ENCODE measurements at places on chromosomes 1 and 21.

DNA sequence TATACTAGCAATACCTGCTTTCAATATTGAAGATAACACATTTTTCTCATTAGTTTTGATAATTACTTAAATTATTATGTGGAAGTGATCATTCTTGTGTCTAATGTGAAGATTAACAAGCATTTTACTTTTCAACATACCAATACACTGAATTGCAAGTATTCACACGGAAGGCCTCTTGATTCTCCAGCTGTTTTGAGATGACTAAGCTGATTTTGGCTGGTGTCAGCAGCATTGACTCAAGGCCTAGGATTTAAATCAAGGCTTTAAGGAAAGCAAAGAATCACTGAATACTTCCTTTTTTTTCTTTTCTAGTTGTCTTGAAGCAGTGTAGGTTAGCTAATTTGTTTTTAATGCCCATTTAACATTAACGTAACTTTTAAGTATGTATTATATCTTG lies 373.7 kb downstream of the SRGAP2C start:
- DNase-seq = no peak

DNA sequence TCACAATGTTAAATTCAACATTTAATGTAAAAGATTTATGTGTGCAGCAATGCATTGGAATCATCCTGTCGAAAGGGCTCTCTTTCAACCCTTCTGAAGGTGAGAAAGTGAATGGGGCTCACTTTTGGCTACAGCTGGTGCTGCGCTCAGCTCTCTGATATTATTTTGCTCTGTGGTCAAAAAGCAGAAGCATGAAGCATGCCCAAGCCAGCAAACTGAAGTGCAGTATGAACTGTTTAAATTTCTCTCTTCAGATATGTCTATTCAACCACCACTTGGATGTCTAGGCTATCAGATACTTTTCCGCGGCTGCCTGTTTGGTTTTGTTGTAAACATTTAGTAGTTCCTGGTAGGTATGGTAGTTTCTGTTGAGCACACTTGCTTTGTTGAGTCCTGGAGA lies 216.9 kb upstream of the TMPRSS15 start:
- no peak for DNase-seq

DNA sequence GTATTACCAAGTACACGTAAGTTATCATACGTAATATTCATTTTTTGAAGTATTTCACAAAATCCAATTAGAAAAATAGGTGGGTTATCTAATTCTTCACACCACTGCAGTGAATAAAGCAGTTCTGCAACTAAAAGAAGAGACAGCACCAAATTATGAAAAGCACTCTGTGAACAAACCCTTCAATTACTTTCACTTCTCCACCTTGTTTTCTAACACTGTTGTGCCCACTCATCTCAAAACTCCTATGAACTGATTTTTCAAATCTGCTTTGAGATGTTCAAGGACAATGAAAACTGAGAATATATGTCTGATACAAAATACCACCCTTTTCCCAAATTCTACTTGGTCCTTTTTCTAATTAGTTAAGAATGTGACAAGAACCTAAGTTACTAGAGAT lies 39.4 kb downstream of the LTN1 start:
- DNase-seq = no peak

GRCh38 chr1:209871006-209871405 lies 43.2 kb downstream of the UTP25 start:
- DNase-seq = no peak

GRCh38 chr1:201113451-201114244 lies 1.4 kb upstream of the CACNA1S start:
- no peak for DNase-seq

- DNase-seq = no peak
Measured at GRCh38 chr1:190511554-190511953, 33.9 kb upstream of the BRINP3 start.

- peak; percentile 34 for DNase-seq
Measured at GRCh38 chr1:176073524-176074157, 133.4 kb downstream of the COP1 start.

- no peak for DNase-seq
Measured at GRCh38 chr1:33165809-33166208, 16.0 kb downstream of the TRIM62 start.

DNA sequence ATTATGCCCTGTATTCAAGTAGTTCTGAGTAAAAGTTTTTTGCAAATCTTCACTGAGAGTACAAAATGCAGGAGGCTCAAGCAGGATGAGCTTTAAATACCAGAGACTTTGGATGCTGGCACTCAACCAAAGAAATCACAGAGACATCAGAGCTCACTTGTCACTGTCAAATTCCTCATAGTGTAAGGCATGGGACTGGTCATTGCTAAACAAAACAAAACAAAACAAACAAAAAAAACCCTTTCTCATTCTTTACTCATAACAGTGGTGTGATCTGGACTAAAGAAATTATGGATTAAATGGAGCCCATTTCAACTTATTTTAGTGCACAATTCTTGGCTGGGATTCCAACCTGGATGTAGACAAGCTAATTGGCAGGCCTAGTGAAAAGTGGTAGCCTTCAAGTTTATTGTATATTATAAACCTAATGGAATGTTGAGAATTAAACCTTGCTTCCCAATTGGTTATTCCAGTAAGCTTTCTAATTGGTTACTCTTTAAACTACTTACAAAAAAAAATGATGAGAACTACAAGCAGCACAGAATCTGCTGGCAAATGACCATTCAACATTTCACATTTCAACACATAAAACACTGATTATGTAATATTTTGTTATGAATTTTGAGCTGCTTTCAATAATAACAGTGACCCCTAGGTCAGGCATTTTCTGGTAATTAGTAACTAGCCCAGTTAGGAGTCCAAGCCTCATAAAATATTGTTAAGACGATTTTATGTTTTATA lies 30.6 kb upstream of the NEK7 start:
- no peak for DNase-seq

- DNase-seq = no peak
Measured at GRCh38 chr1:18401921-18402320, 78.8 kb upstream of the KLHDC7A start.

GRCh38 chr1:72253132-72253531 lies 29.2 kb downstream of the NEGR1 start:
- DNase-seq = no peak

DNA sequence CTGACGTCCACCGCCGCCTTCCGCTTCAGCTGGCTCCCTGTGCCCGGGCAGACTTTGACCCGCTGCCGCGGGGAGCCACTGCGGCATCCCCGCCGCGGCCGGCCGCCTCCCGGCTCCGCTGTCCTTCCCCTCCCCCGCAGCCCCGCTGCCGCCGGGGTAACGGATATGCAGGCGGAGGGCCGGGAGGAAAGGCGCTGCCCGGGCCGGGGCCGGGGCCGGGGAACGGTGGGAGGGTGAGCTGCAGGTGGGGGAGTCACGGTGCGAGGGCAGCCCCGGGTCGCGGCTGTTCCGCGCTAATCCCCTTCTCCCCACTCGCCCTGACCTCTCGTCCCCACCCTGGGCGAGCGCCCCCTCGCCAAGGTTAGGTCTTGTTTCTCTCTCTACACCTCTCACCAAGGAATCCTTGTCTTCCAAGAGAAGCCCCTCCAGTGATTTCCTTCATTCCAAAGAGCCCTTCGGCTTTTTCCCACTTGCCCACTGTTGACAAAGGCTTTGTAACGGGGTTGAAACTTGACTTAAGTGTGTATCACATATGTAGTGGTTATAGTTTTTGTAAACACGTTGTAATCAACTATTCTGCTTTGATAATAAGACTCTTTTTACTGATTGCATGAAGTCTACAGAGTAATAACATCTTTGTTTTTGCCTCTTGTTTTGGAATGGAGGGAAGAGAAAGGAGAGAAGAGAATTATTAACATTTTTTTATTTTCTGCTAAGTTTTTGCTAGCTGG lies 669 bp downstream of the XPR1 start:
- peak; percentile 43 for DNase-seq

DNA sequence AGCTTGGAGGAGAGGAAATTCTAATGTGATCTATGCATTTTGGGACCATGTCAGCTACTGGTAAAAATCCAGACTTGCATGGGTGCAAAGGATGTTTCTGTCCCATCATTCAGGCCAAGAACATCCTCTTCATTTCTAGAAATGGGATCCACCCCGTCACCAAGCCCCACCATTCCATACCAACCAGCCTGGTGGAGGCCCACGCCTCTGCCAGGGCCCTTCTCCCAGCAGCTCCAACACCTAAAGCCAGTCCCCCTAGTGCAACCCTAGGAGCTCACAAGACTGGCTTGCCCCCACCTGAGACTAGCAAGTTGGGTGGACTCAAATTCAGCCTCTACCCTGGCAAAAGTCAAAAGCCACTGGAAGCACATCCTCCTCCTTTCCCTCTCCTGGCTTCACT lies 1.9 kb downstream of the ARHGEF11 start:
- DNase-seq = no peak

DNA sequence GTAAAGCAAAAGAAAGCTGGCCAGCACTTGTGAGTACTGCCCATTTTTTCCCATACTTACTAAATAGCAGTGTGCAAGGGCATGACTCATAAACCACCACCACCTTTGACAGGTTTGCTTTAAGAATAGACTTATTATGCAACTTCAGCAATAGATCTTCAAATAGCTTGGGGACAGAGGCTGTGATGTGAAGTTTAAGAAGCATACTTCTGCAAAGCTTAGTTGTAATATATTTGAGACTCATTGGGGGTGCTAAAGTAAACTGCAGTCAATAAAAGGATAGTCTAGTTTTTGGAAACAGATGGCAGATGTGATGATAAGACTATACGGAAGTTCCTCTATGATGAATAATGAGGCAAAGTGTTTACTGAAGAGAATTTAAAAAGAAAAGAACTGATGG lies 210.0 kb downstream of the PLA2G4A start:
- no peak for DNase-seq

DNA sequence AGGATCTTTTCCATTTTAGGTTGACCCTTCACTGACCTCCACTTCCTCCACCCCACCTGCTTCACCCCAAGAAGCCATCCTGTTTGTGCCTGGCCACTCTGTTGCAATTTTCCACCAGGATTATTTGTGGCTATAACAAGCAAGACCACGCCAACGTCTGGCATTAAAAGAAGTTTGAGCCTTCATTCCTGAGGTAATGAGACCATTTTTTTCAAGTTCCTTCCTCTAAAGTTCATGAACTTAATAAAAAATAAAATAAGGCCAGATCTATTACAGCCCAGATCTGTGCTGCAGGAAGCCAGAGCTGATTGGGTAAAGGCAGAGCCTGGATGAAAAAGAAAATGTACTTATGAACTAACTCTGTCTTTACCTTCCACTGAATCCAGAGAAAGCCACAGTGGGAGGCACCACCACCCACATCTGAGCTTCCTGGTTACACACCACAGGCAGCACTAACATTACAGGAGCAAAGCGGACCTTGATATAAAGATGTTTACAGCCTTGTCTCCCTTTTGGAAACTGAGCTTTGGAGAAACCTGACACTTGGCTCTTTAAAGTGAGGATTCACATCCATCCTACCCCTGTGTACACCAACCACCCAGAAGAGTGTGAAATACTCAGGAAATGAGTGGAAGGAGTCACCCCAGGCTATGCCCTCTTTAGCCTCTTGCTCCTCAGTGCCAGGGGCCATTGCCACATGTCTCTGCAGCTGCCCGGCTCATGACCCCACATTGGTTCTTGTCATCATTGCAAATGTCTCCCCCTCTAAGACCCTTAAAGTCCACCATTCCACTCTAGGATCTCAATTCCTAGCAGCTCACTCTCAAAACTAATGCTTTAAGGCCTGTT lies 293.6 kb downstream of the PLPP3 start:
- DNase-seq = no peak

DNA sequence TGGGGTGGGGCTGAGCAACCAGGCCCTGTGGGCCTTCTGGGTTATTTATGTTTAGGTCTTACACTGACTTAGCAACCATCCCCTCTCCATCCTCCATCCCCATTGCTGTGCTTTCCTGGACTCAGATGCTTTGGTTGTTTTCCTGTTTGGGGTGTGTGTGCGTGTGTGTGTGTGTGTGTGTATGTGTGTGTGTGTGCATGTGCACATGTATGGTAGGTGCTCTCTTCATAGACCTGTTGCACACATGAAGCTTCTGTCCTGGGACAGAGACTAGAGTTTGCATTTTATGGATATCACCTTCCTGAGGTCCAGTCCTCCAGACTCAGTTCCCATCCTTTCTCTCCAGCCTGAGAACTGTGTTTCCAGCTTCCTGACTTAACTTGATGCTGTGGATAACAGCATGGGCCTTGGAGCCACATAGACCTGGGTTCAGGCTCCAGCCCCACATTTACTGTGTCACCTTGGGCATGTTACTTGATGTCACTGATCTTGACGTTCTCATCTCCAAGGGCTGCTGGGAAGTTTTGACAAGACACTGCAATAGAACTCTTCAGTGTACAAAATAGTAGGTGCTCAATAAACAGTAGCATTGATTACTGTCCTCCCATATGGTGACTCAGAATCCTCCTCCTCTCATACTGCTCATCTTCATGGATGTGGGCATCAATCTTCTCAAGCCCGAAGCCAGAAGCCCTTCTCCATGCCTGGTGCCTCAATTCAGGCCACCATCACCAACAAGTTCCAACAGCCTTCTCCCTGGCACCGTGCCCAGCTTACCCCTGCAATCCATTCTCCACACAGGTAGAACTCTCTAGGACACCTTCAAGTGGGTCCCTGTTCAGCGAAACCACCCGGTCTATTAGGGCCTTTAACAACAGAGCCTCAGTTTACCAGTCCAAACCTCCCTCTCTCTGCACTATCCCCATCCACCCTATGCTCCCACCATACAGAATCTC lies 181.8 kb upstream of the EDN2 start:
- no peak for DNase-seq

GRCh38 chr1:36238433-36238832 lies 14.2 kb downstream of the THRAP3 start:
- DNase-seq = no peak

GRCh38 chr1:87197156-87197555 lies 131.5 kb upstream of the LMO4 start:
- DNase-seq = no peak

GRCh38 chr1:219871427-219872057 lies 56.8 kb downstream of the SLC30A10 start:
- DNase-seq = no peak

DNA sequence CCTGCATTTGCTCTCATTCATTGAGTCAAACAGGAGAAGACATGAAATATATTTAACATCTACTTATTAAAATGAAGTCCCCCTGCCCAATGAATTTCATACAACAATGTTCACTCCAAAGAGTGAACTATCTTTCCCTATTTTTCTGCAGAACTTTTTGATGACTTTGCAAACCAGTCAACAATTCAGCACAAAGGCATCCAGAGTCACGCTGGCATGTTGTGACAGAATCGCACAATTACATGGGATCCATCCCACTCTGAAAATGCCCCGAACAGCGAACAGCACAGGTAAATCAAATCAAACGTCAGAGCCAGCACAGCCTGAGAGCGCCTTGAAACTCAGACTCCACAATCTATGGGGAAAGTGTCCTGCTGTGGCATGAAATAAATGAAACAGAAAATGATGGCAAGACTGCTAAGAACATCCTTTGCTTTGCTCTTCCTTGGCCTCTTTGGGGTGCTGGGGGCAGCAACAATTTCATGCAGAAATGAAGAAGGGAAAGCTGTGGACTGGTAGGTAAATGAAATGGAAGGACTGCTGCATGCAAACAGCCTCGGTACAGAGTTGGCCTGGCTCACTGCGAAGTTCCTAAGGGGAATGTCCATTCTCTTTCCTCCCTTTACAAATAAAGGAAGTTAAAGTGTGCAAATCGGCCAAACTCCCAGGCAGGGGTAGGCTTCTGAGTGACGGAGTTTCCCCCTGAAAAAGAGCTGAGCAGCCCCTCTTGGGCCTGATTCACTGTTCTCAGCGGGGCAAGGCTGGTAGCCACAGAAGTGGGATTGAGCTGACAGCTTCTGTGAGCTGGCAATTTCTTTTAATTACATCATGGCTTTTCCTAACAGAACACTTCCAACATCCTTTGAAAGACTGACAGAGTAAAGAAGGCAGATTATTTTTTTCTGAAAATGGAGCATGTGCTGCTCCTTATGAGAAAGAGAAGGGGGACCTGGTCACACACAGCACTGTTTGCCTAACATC lies at the start of gene DNASE2B:
Gene DNASE2B (plus strand): TSS at position 310 of the 981 bp plus-strand sequence. CDS start 81 bp downstream, at position 391.
- no peak for DNase-seq

- no peak for DNase-seq
Measured at GRCh38 chr21:35111321-35111930, 62.3 kb upstream of the RUNX1 start.
